ENCODE measurements at places on chromosomes 7 and 10.

DNA sequence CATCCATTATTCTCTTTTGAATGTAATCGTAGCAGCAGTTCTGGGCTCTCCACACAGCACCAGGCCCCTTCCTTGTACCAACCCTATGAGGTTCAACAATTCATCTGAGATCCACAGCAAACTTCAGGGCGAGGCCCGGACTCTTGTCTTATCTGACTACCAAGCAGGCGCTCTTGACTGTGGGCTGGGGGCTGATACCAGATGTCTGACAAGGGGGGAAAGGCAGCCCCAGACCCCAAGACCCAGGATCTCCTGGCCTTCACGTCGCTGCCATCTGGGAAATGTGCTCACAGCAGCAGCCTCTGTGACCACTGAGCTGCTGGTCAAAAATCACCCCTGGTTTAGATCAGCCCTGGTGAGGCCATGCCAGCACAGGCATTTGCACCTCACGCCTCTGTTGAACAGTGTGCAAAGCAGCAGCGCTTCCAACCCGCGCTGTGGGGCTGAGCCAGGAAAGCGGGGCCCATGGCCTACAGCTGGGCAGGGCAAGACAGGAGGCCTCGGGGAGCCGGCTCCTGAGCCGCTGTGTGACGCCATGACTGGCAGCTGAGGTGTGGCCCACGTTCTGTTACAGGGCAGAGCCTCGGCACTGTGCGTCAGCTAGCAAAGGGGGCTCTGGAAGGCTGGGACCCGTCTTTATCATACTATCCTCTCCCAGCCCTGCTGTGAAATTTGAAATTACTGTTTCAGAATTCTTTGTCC lies 143.9 kb downstream of the PAXIP1 start:
- no peak for DNase-seq

- no peak for DNase-seq
Measured at GRCh38 chr10:33570495-33570894, 236.0 kb upstream of the NRP1 start.

DNA sequence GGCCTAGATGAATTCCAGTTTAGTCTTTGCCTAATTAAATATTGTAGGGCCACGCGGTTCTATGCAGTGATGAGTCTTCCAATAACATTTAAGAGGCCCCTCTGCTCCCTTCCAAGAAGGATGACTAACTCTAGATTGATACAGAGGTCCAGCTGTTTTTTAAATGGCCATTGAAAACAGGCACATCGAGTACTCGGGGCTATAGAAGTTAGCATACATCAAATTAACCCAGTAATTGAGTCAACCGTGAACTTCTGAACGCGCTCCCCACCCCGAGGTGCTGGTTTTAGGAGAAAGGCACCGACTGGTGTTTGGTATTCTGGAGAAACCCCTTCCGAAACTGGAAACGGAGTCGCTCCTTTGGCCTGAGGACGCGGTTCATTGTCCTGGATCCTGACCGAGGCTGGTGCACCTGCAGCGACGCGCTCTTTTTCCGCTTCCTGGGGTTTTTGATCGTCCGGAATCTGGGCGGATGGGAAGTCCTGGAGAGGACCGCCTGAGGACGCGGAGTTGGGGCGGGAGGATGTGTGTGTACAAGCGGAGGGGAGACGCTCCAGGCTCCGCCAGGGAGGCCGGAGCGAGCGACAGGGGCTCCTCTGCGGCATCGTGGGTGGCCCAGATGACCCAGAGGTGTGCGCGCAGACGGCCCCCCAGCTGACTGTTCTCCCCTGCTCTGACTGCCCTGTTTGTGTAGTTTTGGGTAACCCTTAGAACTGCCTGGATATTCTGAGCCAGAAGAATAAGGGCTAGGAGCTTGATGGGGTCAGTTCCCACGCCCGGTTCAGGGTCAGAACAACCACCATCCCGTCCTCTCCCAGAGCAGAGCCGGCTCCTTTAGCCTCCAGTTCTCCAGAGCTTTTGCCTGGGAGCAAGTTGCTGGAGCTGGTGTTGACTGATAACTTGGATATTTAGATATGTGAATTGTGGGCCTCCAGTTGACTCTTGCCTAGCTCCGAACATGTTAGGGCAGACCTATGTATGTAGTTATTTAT lies 711 bp downstream of the FAM221A start:
- DNase-seq = peak; percentile 73

DNA sequence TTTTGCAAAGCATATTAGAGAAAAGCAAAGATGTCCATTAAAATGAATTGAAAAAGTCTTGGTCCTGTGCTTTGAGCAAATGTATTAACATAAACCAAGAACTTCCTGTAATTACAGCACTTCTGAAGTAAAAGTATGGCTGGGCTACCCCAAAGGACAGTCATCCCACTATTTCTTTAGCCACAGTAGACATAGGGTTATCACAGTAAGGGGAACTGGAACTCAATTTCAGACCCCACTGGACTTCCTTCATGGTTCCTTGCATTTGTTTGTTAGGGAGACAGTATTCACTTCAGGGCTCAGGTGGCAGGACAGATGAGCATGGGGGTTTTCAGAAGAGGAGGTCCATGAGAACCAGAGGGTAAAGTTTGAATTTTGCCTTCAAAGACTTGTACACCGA lies 203.1 kb upstream of the PDE1C start:
- no peak for DNase-seq

GRCh38 chr10:89242840-89243568 lies 8.6 kb downstream of the LIPA start:
- DNase-seq = no peak

- peak; percentile 93 for DNase-seq
Measured at GRCh38 chr7:28573651-28574301, 161.5 kb downstream of the CREB5 start.

GRCh38 chr7:2198760-2199159 lies 34.0 kb downstream of the MAD1L1 start:
- no peak for DNase-seq

DNA sequence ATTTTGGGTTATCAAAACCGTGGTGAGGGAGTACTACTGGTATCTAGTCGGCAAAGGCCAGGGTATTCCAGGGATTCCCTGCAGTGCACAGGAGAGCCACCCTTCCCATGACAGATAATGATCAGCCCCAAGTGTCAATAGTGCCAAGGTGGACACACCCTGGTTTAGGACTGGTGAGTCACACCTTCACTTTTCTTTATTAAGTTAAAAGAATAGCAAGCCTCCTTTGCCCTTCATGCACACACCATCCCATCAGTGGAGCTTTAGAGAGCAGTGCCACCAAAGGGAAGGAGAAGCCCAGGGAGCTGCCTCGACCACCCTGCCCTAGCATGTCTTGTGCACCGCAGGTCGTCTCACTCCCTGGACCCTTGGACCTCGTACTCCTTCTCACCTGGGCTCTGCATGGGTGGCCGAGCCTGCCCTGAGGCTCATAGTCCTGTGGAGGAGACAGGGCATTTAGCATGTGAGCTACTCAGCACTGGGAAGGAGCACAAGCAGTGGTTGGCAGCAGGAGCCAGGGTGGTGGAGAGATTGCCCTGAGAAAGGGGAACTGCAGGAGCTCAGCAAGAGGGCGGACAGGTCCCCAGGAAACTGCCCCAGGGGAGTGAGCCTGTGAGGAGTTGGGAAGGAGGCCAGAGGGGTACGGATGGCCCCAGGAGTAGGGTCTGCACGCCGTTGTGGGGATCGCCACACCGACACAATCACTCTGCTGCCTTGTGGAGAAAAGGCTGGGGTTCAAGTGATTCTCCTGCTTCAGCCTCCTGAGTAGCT lies 17.4 kb downstream of the UBE2D4 start:
- no peak for DNase-seq

Data from NCI-H1092 (cell line).